ENCODE measurements at places on chromosomes 11 and 22.

- no peak for DNase-seq
- H3K4me1 ChIP-seq, result no peaks in the 10 kb centered on the region
- H3K27me3 ChIP-seq, result no peaks in the 10 kb centered on the region
- no peak overlapping the region for H3K4me3 ChIP-seq
- peaks cover 27% of the 10 kb centered on the region for H3K36me3 ChIP-seq
Observed at GRCh38 chr22:17896586-17896985, 122.3 kb upstream of the BID start.

DNA sequence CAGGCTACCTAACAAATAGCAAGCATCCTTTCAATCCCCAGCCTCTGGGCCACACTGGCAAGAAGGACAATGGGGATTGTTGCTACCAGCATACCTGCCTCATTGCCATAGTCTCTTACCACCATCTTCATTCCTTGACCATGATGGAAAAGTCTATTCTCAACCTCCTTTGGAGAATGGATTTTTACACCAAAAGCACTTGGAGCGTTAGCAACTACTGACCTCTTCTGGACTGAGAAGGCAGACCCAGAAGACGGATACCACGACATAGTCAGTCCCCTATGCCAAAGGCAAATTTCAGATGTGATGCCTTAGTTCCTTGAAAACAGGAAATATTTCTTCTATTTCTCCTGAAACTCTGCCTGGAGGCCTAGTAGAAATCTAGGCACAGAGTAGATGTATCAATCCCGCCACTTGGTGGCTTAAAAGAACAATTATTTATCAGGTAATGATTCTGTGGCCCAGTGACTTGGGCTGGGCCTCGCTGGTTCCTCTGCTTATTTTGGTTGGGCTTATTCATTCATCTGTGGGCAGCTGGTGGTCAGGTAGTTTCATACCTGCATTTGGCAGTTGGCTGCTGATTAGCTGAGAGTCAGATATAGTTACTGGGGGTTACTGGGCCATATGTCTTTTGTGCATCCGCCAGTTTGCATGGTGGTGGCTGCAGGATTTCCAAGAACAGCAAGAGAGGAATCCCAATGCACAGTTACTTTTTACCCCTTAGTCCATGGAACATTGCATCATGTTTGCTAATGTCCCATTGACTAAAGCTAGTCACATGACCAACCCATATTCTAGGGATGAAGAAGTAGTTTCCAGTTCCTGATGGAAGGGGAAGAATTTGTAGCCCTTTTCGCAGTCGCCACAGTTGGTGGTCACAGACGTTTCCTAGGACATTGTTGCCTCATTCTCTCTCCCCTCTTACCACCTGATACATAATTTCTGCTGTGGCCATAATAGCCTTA is 75.2 kb downstream of the DHCR7 start:
- no peaks in the 10 kb centered on the region for H3K4me1 ChIP-seq
- H3K4me3 ChIP-seq, result no peak overlapping the region
- no peak for DNase-seq

DNA sequence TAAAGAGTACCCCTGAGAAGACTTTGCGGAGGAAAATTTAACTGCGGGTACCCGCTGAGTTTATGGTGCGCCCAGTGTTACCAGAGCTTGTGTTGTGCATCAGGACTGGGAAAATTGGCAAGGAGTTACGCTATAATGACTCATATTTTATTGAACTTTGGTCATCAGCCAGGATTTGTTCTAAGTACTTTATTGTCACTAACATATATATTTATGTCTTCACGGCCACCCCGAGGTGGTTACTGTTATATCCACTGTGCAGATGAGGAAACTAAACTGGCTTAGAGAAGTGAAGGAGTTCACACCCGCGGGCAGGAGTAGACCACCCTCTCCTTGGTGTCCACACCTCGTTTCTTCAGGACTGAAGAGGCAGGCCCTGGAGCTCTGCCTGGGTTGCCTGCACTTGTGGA is 667 bp downstream of the ACCS start:
- DNase-seq, result no peak
- peaks cover 14% of the 10 kb centered on the region for H3K4me1 ChIP-seq
- H3K4me3 ChIP-seq, result peak overlapping the region; percentile 95

DNA sequence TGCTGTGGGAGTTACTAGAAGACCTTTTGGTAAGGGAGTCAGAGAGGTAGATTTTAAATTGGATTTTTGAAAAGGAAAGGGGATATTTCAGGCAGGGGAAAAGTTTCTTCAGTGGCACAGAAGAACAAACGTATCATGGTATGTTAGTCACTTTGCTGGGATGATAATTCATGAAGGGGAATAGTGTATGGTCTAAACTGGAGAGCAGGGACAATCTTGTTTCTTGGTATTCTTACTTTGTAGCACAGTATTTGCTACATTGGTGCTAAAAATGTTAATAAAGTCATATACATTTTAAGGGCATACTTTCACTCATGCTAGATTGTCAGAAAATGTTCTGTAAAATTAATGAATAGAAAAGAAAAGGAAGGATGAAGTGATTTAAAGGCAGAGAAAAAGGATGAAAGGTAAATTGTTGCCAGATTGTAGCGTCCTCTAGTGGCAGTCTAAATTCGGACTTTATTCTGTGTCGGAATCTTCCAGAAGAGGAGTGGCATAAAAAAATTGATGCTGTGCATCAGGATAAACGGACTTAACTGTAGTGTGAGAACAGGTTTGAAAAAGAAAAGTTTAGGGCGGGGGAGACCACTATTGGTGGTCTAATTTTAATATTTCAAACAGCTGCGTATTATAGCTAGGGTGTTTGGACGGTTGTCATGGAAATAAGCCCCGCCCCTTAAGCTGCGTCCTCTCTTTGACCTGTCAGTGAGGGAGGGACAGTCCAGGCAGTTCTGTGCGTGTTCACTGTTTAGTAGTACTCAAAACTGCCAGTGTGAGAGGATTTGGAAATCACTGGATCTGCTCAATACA is at the start of gene BCO2:
Gene BCO2, plus strand, starts transcription at position 724 of the 810 bp plus-strand sequence. CDS start 90 bp downstream, outside the sequence.
- H3K36me3 ChIP-seq, result no peaks in the 10 kb centered on the region
- DNase-seq, result peak; percentile 54
- no peaks in the 10 kb centered on the region for H3K27me3 ChIP-seq
- peaks cover 12% of the 10 kb centered on the region for H3K4me1 ChIP-seq
- peak within 1 kb of the TSS; percentile 55 for H3K4me3 ChIP-seq

GRCh38 chr22:39724857-39725256 is 154.3 kb downstream of the CACNA1I start:
- DNase-seq, result no peak
- no peaks in the 10 kb centered on the region for H3K4me1 ChIP-seq
- no peak overlapping the region for H3K4me3 ChIP-seq
- no peak overlapping the region for H3K27ac ChIP-seq
- H3K36me3 ChIP-seq, result no peaks in the 10 kb centered on the region

- H3K36me3 ChIP-seq, result no peaks in the 10 kb centered on the region
- no peaks in the 10 kb centered on the region for H3K4me1 ChIP-seq
- DNase-seq, result no peak
- H3K27ac ChIP-seq, result no peak overlapping the region
Observed at GRCh38 chr11:47105974-47106373, 70.7 kb downstream of the ARFGAP2 start.

DNA sequence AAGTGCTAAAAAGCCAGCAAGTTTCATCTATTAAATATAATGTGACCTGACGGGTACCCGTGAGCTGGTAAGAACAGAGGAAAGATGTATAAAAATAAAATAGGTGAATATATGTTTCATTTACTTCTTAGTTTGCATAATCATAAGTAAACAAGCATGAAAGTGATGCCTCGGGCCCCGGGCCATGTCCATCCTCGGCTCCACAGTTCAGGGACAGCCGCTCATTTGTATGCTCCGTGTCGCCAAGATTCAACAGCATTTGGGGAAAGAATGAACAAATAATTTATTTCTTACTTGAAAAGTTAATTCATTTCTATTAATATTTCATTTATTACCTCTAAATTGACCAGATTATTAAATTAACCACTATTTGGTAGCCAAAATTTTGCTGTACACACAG is 251.8 kb downstream of the NTM start:
- no peak for DNase-seq
- H3K27ac ChIP-seq, result no peak overlapping the region
- H3K4me1 ChIP-seq, result no peaks in the 10 kb centered on the region
- H3K36me3 ChIP-seq, result no peaks in the 10 kb centered on the region
- H3K4me3 ChIP-seq, result no peak overlapping the region

- H3K4me3 ChIP-seq, result no peak overlapping the region
- no peaks in the 10 kb centered on the region for H3K36me3 ChIP-seq
- H3K27ac ChIP-seq, result no peak overlapping the region
- no peaks in the 10 kb centered on the region for H3K27me3 ChIP-seq
Observed at GRCh38 chr22:18968011-18968749, 32.1 kb upstream of the PRODH start.

DNA sequence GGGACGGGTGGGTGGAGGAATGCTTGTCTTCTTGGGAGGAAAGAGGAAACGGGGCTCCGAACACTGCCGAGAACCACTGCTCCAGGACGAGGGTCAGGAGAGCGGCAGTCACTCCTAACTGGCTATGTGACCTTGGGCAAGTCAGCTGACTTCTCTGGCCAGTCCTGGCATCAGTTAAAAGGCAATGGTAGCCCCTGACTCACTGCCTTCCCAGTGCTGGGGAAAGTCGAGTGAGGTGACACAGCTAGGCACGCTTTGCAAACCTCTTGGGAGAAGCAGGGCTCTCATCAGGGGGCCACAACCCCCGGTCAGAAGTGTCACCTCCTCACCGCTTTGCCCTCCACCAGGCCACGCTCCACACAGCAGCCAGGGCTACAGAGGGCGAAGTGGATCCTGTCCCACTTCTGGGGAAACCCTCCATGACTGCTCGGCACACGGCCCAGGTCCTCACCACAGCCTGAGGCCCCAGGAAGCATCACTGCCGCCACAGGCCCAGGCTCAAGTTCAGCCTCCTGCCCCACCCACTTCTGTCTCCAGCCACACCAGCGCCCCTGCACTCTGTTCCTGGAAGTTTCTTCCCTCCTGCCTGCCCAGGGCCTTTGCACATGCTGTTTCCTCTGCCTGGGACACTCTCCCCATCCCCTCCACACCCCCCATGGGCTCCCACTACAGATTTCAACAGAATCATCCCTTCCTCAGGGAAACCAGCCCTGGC is 16.3 kb downstream of the IL2RB start:
- no peaks in the 10 kb centered on the region for H3K4me1 ChIP-seq
- no peak overlapping the region for H3K27ac ChIP-seq
- no peak for DNase-seq
- no peaks in the 10 kb centered on the region for H3K36me3 ChIP-seq
- no peaks in the 10 kb centered on the region for H3K27me3 ChIP-seq

DNA sequence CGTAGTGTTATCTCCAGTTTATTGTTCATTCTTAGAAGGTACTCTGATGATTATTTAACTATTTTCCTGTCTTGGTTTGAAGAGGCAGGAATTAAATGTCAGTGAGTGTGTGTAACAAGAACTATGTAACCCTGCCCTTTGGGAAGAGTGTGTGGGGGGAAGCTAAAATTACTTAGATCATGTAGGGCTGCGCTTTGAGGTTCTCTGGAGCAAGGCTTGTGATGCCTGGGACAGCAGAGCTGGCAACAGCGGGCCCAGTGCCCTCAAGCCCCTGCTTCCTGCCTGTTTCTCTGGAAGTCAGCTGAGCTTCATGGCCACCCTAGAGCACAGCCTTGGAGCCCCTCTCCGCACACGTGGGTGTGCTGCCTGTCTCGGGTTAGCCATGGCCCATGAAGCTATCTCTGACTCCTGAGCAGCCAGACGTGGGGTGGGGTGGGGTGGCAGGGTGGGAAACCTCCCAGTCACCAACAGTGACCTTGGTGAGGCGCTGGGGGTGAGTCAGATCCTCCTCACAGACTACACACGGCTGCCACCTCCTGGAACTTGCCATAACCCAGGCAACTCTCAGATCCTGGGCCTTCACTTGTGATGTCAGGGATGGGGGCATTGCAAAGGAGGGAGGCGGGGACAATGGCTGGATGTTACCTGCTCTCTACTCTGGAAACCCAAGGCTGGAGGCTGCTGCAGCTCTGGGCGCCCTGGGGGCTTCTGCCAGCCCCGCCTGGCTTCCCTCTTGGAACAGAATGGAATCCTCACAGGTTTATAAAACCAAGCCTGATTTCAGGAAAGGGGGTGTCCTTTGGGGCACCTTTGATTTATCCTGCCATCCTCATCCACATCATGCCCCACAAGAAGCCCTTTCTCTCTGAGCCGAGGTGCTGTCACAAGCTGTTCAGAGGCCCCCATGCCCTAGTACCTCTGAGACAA is 88.6 kb downstream of the SNX19 start:
- peak; percentile 52 for DNase-seq
- no peaks in the 10 kb centered on the region for H3K27me3 ChIP-seq
- no peaks in the 10 kb centered on the region for H3K36me3 ChIP-seq
- peaks cover 46% of the 10 kb centered on the region for H3K4me1 ChIP-seq

- no peaks in the 10 kb centered on the region for H3K36me3 ChIP-seq
- H3K27ac ChIP-seq, result no peak overlapping the region
- H3K4me1 ChIP-seq, result peaks cover 8% of the 10 kb centered on the region
- H3K4me3 ChIP-seq, result no peak overlapping the region
- no peak for DNase-seq
Observed at GRCh38 chr22:40472051-40472450, 101.7 kb downstream of the SGSM3 start.

GRCh38 chr11:105622016-105622415 is 12.1 kb downstream of the GRIA4 start:
- H3K27me3 ChIP-seq, result no peaks in the 10 kb centered on the region
- no peak for DNase-seq
- no peaks in the 10 kb centered on the region for H3K36me3 ChIP-seq
- no peak overlapping the region for H3K27ac ChIP-seq

DNA sequence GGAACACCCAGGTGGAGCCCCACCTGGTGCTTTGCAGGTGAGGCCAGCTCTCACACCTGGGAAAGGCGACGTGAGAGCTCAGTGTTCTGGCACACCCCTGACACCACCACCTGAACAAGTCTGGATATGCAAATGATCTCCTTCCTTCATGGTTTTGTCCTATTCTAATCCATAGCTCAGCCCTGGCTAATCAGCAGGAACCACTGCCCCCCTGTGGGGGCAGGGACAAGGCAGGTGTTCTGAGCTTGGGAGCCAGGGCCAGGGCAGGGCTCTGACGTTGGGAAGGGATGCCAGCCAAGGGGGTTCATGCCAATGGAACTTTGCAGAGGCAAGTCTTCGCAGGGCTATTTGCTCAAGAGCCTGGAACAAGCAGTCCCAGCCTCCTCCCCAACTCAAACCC is 144.2 kb downstream of the TRIM29 start:
- no peaks in the 10 kb centered on the region for H3K27me3 ChIP-seq
- H3K27ac ChIP-seq, result no peak overlapping the region
- H3K4me3 ChIP-seq, result no peak overlapping the region
- H3K4me1 ChIP-seq, result peaks cover 5% of the 10 kb centered on the region
- DNase-seq, result no peak
